ENCODE measurements at places on chromosomes 11 and 22. TPM values are rescaled to one million over a fixed set of nuclear protein-coding genes. Genes with fewer than 3 reads are reported as not detected.

Gene FGF4
- not detected for total RNA-seq

Gene SLC15A3
- 6.3 TPM for total RNA-seq

Gene TMEM45B
- total RNA-seq: 0.81 TPM

Gene GTSE1
- total RNA-seq: 0.30 TPM

Gene YPEL1
- 3.3 TPM for total RNA-seq

Gene KRTAP5-8
- 0.28 TPM for total RNA-seq

Gene ACTN3
- 0.17 TPM for total RNA-seq

Gene OR9Q1
- not detected for total RNA-seq

Gene SCGB1A1
- not detected for total RNA-seq

Gene DGKZ
- total RNA-seq: 131 TPM

Gene CLCF1
- 7.8 TPM for total RNA-seq

GRCh38 chr11:11821899-11822298 lies 19.9 kb upstream of the USP47 start:
- no peak for DNase-seq

- DNase-seq: no peak
These were observed 24.4 kb downstream of the SGSM1 start for GRCh38 chr22:24830205-24830979.

- DNase-seq: peak; percentile 1
These were observed 100.0 kb upstream of the B3GAT1 start for GRCh38 chr11:134512061-134512460.

DNA sequence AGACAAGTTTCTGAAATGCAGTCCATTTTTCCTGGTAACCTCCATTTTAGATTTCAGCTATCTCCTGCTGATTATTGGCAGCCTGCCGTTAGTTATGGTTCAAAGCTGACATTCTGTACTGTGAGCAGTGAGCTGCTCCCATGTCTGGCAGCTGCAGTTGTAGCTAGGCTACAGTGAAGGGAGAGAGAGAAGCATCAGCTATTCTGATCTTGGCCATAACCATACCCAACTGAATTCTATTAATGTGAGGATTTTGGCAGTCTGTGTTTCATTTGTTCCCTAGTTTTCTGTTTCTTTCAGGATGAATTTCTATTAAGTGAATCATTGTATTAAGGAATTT lies 33.4 kb downstream of the SIK2 start:
- DNase-seq: no peak

DNA sequence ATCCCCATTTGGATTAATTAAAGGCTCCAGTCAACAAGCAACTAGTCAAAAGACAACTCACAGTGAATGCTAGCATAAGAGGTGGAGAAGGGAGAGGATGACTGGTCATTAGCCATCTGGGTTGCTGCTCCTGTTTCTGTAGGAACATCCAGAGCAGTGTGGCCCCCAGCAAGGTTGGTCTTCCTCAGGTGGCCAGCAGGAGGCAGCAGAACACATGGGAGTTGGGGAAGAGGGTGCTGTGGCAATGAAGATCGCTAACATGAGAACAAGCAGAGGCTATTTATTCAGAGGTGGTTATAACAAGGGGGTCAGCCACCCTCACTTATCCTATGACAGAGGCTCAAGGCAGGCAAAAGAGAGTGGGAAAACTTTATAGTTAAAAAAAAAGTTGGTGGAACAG lies 21.3 kb downstream of the IZUMO1R start:
- DNase-seq: peak; percentile 50

- peak; percentile 84 for DNase-seq
These were observed 12.1 kb upstream of the NFAM1 start for GRCh38 chr22:42444077-42444904.

DNA sequence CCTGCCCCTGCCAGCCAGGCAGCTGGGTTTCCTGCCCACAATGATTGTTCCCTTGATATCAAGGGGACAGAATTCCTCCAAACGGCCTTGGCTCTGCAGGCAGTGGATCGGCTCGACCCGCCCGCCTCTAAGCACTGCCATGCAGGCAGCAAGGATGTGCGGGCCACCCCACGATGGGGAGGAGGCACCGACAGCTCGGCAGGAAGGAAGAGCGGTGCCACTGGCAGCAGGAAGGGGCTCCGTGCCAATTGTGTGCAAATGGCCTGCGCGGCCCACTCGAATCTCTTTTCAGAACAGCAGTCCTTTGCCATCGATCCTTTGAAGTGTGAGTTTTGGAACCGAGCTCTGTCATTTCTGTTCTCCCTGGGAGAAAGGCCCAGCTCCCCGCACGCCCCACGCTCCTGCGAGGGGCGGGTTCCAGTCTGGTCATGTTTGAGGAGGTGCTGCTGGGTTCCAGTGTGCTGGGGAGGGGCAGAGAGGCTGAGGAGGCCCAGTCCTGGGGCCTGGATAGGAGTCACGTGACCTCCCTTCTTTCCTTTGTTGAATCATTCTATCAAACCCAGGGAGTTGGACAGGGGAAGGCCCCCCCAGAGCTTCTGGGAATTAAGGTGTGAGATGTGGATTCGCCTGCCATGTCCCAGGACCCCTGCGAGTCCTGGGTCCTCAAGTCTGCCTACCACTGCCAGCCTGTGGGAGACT lies 406.0 kb downstream of the CTTN start:
- DNase-seq: no peak

- DNase-seq: no peak
These were observed 169.9 kb upstream of the CCDC90B start for GRCh38 chr11:83456075-83456474.

GRCh38 chr11:55967914-55968313 lies 1.8 kb downstream of the OR10AG1 start:
- no peak for DNase-seq

DNA sequence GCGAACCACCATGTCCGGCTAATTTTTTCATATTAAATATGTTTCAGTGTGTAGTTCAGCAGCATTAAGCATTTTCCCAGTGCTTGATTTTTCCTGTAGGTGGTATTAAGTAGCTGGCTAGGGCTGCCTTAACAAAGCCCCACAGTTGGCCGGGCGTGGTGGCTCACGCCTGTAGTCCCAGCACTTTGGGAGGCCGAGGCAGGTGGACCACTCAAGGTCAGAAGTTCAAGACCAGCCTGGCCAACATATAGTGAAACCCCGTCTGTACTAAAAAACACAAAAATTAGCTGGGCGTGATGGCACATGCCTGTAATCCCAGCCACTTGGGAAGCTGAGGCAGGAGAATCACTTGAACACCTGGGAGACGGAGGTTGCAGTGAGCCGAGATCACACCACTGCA lies 33.5 kb upstream of the TOLLIP start:
- no peak for DNase-seq

DNA sequence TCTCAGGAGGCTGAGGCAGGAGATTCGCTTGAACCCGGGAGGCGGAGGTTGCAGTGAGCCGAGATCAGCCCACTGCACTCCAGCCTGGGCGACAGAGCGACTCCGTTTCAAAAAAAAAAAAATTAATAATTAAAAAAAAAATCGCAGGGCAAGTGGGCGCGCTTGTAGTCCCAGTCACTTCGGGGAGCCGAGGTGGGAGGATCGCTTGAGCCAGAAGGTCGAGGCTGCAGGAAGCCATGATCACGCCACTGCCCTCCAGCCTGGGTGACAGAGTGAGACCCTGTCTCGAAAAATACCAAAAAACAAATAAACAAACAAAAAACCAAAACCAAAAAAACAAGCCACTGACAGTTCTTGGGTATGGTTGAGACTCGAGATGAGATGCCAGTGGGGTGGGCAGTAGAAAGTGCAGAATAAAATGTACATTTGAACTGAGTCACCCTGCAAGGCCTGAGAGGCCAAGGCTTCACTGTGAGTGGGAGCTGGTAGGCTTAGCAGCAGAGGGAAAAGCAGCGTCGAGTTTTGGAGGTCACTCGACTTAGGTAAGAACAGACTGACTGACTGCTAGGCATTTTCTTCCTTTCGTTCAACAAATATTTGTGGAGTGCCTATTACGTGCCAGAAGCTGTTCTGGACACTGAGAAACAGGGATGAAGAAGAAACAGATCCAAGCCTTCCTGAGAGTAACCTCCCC lies 635 bp upstream of the LDHA start:
- DNase-seq: no peak

GRCh38 chr11:118353084-118353710 lies 6.2 kb upstream of the UBE4A start:
- DNase-seq: no peak

- DNase-seq: no peak
These were observed 41.0 kb upstream of the MS4A8 start for GRCh38 chr11:60658409-60658808.

DNA sequence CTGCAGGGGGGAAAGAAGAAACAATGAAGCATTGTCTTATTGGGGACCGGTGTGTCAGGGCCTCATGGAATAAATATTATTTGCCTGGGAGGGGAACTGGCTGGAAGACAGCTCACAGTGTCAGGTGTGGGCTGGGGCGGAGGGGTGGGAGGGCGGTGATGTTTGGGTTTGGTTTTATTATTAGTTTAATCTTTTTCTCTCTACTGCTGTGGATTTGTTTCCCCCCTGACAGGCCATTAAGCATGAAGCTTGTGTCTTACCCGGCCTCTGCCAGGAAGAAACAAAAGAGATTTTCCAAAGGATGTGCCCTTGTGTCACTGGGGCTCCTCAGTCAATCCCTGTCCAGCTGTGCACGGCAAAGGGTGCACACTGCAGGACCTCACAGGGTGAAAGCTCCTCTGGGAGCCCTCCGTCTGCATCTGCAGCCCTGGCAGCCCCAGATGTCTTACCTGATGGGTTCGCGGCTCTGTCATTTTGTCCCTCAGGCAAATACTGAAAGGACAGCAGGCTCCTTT lies 203.1 kb upstream of the TMEM45B start:
- DNase-seq: no peak

- DNase-seq: no peak
These were observed 1.6 kb downstream of the GSTP1 start for GRCh38 chr11:67584881-67585873.

DNA sequence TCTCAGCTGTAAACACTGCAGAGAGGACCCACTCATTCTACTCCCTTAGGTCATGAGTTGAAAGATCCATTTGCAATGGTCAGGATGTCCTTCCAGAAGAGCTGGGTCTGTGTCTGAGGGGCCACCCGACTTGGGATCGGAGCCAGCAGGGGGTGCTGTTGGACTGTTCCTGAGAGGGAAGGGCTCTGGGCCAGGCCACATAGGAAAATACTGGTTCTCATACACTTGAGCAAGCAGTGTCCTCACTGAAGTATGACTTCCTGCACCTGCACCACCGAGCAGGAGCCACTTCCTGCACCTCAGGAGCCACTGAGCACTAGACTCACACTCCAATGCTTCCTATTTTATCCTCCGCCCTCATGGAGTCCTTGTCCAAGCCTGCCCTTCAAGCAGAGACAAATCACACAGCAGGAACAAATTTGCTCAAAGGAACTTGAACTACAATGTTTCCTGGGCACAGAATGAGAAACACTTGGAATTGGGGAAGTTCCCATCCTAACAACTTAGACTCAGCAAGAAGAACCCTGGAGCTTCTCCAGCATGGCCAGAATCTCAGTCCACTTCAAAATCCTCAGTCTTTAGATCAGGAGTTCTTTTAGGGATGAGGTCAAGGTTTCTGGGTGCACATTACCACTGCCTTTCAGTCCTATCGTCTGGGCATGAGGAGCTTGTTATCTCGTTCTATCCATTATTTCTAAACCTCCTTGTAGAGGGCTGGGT lies 36.6 kb upstream of the VPREB1 start:
- peak; percentile 84 for DNase-seq

DNA sequence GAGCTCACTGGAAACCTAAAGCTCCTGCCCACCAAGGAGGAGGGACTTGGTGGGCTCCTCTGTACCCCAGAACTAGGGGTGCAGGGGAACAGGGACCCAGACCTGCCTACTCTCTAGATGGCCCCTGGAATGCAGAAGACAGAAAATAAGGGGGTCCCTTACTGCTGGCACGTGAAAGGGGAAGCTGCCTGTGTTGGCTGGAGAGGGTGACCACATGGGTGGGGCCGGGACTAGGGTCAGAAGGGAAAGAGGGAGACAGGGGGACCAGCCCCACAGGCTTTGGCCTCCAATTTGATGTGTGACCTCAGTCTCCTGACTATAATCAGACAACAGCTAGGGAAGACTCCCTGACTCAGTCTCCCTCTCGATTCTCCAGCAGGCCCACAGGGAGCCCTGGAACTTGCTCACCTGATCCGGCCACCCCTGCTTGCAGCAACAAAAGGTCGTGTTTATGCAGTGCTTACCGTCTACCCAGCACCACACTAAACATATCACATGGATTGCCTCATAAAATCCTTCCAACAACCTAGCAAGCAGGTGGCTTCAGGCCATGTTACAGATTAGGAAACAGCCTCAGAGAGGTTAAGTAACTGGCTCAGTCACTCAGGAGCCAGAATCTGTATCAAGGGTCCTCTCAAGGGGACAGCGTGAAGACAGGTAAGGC lies 10.2 kb downstream of the ARAP1 start:
- DNase-seq: no peak

DNA sequence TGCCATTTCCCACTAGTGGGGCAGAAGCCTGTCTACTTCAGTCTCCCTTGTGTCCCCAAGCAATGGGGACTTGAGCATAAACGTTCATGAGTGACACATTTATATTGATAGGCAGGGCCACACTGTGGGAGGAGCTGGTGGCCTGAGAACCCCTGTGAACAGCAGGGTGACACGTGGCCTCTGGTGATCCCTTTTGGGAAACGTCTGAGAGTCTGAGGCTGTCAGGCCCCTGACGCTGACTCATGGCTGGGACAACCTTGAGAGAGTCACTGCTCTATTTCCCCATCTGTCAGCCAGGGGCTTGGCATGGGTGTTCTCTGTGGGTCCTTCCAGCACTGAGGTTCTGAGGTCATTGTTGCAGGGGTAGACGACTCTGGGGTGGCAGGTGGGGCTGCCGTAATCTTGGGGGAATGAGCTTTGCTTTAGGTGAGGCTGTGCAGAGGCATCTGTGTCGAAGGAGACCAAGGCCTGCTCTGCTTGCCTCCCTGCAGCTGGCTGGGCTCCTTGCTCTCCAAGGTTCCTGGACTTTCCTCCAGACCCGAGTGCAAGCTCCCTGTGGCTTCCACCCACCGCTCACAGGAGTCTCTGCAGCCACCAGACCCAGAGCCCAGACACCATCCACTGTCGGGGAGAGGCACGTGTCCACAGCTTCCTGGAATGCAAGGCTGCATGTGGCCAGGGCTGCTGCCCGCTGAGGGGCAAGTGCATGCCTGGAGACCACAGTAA lies 54.7 kb downstream of the SMIM38 start:
- DNase-seq: no peak

- DNase-seq: no peak
These were observed 78.3 kb upstream of the LMO1 start for GRCh38 chr11:8341996-8342395.

- no peak for DNase-seq
These were observed 50.8 kb downstream of the PLEKHA7 start for GRCh38 chr11:16963316-16963876.

- no peak for DNase-seq
These were observed 2.2 kb downstream of the MRTFA start for GRCh38 chr22:40634119-40634903.

- DNase-seq: no peak
These were observed 6.4 kb upstream of the CCND1 start for GRCh38 chr11:69634590-69634989.

DNA sequence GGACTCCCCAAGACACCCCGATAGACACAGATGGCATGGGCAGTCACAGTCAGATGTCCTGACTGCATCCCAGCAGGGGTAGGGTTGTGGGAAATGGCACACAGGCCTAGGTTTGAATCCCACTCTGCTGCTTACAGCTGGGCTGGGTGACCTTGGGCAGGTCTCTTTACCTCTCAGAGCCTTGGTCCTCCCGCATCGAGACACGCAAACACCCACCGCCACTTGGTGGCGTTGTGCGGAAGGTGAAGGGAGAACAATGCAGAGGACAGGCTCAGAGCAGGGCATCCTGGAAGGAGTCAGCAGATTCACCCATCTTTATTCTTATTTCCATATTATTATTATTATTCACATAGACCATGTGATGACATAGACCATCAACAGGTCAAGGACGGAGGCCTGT lies 140.5 kb downstream of the MIAT start:
- DNase-seq: no peak

- DNase-seq: no peak
These were observed 282.7 kb upstream of the CCDC179 start for GRCh38 chr11:23143022-23143421.

- no peak for DNase-seq
These were observed 49.1 kb upstream of the SEPTIN5 start for GRCh38 chr22:19664951-19665783.

All from CD8-positive, alpha-beta T cell (primary cell).